ENCODE measurements at places on chromosomes 6 and 20.

GRCh38 chr6:138528137-138528536 lies 28.8 kb upstream of the NHSL1 start:
- no peak for DNase-seq

- DNase-seq: no peak
Measured at GRCh38 chr6:108145639-108146038, 20.2 kb upstream of the NR2E1 start.

DNA sequence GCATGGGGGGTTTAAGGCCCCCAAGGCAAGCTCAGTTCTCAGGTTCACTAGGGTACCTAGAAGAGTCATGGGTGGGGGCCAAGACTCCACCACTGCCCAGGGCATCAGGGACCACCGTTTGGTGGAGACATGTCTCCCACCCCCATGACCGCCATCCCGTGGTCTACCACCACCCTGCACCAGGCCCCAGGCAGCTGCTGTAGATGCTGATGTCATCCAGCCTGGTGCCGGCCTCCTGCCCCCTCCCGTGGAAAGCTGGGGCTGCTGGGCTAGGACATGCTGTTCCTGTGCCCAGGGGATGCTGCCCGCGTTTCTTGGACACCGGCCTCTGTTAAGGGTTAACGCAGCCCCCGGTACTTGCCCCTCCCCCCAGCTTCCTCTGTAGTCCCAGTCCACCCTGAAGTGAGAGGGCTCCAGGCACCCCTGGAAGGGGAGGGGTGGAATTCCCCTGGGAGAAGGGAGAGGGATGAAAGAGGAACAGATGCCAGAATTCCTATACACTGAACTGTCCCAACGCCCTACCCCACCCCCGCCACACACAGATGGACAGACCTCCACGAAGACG lies 587 bp downstream of the IP6K3 start:
- DNase-seq: peak; percentile 79

GRCh38 chr6:170086639-170087420 lies 204.0 kb downstream of the DLL1 start:
- no peak for DNase-seq

GRCh38 chr20:42567409-42567808 lies 622.3 kb downstream of the PTPRT start:
- DNase-seq: no peak

DNA sequence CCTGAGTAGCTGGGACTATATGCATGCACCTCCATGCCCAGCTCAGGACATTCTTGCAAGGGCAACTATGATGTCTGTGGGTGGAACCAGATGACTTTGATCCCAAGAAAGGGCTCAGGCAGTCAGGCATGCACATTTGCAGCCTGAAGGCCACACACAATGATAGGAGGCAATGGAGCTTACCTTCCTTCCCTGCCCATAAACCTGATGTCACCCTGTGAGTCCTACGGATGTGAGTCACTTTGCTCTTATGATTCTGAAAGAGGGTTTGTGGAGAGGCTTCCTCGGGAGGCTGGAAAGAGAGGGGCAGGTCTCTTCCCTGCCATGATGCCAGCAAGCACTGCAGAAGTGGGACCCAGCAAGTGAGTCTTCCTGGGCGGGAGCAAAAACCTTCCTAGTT lies 202.4 kb downstream of the LY86 start:
- DNase-seq: no peak

DNA sequence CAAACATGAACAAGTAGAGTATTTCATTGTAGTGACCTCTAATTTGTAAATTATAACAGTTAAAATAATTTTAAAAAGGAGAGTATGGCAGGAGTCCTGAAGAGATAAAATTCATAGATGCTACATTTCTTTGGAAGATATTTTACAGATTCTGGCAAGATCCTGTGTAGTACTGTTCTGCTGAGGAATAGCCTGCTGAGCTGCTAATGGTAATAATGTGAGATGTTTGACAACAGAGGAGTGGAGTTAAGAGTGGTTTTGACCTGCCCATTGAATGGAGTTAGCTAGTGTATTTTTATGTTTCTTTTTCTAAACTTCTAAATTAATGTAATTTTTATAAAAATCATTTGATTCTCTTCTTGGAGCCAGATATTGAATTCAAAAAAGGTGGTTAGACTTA lies 11.8 kb downstream of the CLVS2 start:
- DNase-seq: no peak

DNA sequence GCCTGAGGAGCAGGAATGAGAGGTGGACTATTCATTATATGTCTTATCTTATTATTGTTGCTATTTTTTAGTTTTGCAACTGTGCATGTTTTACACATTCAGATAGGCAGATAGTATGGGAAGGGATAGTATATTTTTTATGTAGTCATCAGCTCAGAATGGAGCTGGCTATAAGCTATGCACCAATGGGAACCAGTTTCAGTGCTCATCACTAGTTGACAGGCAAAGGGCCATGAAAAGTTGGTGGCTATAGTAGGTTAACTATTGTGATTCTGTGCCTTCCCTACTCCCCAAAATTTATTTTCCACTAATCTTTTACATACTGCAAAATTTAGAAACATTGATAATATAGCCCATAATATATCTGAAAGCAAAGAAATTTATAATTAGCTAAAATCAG lies 5.3 kb upstream of the UBD start:
- DNase-seq: no peak

DNA sequence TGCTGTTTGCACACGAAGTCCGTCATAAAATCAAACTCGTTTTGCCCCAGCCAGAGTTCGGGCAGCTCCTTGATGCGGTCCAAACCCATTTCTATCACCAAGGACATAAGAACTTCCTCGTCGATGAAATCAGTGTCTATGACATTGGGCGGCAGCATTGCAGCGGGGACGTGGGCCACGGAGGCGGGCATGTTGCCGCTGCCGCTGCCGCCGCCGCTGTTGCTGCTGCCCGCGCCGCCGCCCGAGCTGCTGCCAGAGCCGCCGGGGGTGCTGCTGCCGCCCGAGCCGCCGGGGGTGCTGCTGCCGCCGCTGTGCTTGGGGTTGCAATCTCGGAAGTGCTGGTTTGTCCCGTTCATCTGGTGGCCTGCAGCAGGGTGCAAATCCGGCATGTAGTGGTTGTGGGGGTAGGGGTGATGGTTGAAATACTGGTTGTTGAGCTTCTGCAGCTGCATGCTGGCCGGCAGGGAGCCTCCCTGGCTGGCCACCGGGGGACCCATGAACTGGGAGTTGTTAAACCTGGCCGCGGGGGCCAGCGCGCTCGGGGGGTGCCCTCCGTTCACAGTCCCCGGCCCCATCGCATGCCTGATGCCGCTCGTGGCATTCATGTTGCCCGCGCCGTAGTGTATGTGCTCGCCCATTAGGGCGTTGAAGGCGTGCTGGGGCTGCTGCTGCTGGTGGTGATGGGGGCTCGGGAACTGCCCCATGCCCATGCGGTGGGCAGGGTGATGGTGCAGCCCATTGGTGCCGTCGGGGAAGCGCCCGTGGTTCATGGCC lies 1.1 kb downstream of the CITED2 start:
- DNase-seq: no peak

GRCh38 chr6:95742767-95743289 lies 165.5 kb downstream of the MANEA start:
- DNase-seq: no peak

GRCh38 chr6:37243816-37244370 lies 13.7 kb upstream of the TBC1D22B start:
- DNase-seq: no peak

DNA sequence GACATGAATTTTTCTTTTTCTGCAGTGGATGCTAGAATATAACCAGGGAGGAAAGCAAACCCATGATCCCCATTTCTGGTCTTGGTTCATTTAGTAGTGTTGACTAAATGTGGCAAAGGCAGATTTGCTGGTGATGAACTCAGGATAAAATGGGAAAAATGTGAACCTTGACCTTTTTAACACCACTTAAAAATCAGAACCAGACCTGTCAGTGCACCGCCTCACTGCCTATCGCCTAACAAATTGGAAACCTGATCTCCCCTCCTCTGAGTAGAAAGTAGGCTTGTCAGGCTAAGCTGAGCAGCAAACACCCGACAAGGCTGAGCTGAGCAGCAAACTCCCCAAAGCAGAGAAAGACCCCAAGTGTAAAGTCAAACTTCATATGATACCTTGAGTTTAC lies 254.8 kb downstream of the FOXC1 start:
- no peak for DNase-seq

DNA sequence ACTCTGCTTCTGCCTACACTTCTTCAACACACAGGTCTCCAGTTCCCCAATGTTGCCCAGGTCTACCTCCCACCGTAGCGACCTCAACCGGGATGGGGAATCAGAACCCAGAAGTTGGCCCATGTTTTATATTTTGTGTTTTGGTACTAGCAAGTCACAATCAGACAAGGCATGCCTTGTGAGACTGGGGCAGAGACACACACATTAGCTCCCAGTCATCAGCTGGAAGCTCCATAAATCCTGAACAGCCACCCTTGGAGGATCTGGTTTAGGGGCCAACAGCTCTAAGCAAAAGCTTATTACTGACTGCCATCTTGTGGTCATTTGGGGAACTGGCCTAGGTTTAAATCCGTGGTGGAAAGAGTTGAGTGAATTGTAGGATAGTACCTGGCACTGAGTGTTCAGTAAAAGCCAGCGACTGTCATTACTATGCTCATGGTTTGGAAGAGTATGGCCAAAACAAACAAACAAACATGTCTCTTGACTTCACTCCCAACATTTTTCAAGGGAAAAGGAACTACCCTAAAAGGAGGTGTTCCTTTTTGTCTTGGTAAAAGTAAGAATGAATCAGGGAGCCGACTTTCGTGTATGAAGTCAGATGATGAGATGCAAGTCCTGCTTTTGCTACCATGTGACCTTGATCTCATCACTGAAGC lies 40.5 kb downstream of the PIM1 start:
- DNase-seq: peak; percentile 45

DNA sequence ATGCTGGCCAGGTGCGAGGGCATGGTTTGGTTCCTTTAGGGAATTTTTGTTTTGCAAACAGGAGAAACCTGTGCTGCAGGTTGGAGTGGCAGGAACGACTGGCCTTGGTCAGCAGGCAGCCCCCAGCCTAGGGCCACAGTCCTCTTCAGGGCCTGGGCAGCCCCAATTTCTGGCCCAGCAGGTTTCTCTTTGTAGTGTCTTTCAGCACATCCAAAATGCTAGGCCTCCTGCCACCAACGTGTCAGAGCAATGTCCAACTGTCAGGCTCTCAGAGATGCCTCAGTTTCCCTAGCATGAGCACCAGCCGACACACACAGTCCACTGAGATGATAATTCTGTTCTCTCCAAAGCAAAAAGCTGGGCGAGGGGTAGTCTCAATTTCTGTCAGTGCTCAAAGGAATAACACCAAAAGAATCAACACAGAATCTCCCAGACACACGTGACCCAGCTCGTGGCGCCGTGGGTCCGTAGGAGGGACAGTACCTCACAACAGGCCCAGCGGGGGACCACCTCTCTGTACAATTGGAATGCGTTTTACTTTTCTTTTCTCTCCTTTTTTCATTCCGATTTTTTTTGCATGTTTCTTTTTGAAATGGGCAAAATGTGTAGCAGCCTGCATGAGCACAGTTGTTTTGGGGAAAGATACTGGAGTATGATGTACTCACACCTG lies 125.9 kb downstream of the TAF4 start:
- no peak for DNase-seq

DNA sequence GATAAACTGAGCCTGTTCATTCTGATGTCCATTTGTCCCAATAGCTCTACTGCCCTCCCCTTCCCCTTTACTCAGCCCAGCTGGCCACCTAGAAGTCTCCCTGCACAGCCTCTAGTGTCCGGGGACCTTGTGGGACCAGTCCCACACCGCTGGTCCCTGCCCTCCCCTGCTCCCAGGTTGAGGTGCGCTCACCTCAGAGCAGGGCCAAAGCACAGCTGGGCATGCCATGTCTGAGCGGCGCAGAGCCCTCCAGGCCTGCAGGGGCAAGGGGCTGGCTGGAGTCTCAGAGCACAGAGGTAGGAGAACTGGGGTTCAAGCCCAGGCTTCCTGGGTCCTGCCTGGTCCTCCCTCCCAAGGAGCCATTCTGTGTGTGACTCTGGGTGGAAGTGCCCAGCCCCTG lies 24.7 kb upstream of the FANCE start:
- no peak for DNase-seq

- no peak for DNase-seq
Measured at GRCh38 chr6:161889324-161889723, 615.5 kb upstream of the AGPAT4 start.

- no peak for DNase-seq
Measured at GRCh38 chr20:58389324-58389967, 417 bp downstream of the VAPB start.

DNA sequence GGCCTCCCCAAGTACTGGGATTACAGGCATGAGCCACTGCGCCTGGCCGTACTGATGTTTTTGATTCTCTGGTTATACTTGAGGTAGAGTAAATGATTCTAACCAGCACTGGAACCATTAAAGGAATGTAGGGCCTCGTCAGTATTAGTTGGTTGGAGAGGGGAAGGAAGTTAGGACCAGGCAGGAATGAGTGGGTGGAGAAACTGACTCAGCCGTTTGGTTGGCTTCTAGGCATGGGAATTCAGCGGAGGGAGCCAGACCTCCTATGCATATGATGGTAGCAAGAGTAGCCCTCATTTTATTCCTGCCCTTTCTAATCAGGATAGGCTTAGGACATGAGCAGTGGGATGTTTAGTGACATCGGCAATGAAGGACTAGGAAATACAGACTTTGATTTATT lies 19.0 kb upstream of the SERINC3 start:
- peak; percentile 32 for DNase-seq

GRCh38 chr6:106804346-106805335 lies 169.9 kb downstream of the CD24 start:
- DNase-seq: no peak

- DNase-seq: no peak
Measured at GRCh38 chr20:37567331-37567665, 39.6 kb upstream of the BLCAP start.
